ENCODE measurements at places on chromosomes 6 and 20.

- DNase-seq: no peak
Measured at GRCh38 chr20:46378412-46379009, 27.9 kb downstream of the ELMO2 start.

- no peak for DNase-seq
Measured at GRCh38 chr6:156777577-156778453, 637 bp downstream of the ARID1B start.

GRCh38 chr6:120260636-120261035, 911.1 kb upstream of the MAN1A1 start:
- DNase-seq: no peak

- no peak for DNase-seq
Measured at GRCh38 chr6:155333414-155333813, 19.1 kb upstream of the TFB1M start.

DNA sequence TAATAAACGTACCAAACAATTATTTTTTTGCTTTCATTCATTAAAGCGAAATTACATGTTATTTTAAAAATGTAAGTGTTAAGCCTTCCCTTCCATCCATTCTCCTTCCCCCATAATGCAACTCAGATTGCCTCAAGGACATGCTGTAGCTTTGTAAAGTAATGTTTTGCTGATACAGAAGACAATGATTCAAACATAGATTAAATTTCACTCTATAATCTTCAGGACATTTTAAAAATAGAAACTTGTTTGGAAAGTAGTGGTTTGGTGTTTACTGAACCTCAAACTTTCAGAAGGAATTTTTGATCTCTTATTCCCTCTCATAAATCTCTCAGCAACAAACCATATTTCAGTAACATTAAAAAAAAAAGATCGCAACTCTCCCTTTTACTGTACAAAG, 350.9 kb upstream of the HSF2 start:
- DNase-seq: no peak

GRCh38 chr6:44468835-44469234, 81.3 kb downstream of the CDC5L start:
- no peak for DNase-seq

DNA sequence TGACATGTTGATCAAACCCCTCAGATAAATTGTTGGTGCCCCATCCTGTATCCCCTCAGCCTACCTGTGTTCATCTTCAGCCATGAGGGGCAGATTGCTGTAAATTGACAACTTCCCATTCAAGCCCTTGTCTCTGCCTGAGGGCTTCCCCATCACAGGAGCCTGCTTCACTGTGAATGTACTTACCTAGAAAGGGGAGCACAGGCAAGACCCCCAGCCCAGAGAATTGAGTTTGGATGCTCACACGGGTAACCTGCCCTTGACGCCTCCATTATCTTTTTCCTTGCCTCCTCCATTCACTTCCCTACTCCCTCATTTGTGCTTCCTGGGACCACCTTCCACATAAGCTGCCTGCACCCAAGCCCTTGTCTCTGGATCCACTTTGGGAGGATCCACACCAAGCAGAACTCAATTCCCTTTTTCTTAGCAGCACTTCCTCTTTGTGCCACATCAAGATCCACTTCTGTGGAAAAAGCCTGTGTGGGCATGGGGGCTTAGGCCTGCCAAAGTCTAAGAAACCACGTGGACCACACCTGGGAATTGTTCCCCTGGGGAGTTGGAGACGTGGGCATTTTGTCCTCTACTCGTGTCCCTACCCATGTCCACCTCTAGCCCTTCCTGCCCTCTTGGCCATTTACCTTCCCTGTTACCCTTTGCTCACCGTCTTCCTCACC, 103.4 kb upstream of the FOXA2 start:
- DNase-seq: no peak

DNA sequence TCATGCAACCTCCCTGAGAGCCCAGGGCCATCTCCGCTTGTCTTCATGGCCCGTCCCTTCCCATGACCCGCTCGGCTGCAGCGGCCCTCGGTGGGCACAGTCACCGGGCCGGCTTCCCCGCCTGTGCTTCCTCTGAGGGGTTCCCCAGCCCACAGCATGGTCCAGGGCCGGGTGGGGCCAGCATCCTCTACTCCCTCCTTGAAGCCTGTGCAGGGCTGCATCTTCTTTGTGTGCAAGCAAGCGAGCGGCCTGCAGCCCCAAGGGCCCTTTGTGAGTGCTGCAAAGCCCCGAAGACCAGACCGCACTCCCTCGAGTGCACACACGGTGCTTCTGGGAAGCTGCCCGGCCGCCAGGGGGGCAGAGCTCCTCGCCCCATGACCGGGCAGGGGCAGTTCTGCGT, 265.8 kb downstream of the TAF4 start:
- DNase-seq: no peak

DNA sequence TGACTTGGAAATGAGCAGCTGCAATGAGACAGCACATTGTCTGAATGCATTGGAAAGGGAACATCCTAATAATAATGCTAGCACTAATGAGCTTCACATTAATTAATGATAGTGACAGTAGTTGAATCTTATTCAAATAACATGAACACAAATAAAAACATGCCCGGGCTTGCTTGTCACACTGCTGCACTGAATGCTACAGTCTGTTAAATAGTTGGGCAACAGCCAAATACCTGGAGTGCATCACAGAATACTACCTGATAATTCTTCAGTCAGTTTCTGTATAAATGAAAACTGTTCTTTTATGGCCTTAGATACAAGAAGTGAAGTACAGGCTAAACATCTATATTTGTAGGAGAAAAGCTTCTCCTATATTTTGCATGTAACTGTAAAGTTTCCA, 458.7 kb downstream of the RNF144B start:
- DNase-seq: no peak

DNA sequence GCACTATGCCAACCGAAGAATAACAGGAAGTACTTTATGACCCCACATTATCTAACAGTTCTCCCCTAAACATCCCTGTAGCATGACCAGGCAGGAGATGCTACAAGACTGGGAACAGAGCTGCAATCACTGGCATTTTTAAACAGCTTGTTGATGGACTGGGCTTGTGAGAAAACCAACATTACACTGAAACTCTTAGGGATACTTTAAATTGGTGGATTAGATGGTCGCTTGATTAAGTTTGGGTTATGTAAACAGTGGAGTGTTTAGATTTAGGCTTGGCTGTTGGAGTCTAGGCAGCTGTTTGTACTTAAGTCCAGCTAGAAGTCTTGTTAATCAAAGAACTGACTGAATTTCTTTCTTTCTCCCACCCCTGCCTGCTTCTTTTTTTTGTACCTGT, 234.1 kb upstream of the BMP2 start:
- DNase-seq: no peak

GRCh38 chr6:131039345-131039680, 23.7 kb downstream of the EPB41L2 start:
- no peak for DNase-seq
